Upper lobe of left lung (tissue), 6 donors: ENCODE measurements at places on chromosomes 7 and 10. TPM values are rescaled to one million over a fixed set of nuclear protein-coding genes. Genes with fewer than 3 reads are reported as not detected.

- H3K27ac ChIP-seq = no peak overlapping the region
- no peak overlapping the region for H3K4me3 ChIP-seq
- H3K27me3 ChIP-seq = no peaks in the 10 kb centered on the region
Observed at GRCh38 chr10:36577126-36577525, 548.3 kb upstream of the ANKRD30A start.

DNA sequence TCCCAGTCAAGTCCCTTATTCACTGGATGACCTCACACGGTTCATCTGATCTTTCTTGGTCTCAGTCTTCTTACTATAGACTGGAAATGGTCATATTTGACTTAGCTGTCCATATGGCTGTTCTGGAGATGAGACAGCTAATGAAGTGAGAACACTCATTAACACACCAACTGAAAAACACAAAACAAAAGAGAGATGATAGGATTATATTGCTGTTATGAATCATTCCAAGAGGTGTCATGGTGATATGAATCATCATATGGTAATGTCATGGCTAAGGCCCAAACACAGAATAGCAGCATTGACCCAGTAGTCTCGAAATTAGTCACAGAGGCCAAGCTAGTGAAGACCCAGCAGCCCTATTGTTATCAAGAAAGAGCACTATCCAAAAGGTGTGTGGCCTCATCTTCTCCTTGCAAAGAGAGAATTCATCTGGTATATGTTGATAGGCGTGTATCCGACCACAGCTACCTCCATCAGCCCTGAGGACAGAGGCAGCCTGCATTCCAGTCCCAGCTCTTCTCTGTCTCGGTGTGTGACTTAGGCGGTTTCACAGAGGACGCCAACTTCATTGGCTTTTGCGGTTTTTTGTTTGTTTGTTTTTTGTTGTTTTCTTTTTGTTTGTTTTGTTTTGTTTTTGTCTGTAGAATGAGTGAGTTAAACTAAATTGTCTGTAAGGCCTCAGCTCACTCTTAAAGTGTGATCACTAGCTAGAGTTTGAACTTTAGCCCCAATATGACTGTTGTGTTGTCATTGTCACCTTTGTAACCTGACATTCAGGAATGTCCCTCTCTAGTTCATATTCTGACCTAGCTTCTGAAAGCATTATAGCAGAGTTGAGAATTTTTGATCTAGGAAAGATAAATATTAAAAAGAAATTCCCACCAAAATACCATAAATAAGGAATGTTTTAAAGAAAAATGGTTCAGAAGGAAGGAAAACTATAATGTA lies 97.4 kb upstream of the PDCD4 start:
- H3K27me3 ChIP-seq = peaks cover 2% of the 10 kb centered on the region
- DNase-seq = no peak

DNA sequence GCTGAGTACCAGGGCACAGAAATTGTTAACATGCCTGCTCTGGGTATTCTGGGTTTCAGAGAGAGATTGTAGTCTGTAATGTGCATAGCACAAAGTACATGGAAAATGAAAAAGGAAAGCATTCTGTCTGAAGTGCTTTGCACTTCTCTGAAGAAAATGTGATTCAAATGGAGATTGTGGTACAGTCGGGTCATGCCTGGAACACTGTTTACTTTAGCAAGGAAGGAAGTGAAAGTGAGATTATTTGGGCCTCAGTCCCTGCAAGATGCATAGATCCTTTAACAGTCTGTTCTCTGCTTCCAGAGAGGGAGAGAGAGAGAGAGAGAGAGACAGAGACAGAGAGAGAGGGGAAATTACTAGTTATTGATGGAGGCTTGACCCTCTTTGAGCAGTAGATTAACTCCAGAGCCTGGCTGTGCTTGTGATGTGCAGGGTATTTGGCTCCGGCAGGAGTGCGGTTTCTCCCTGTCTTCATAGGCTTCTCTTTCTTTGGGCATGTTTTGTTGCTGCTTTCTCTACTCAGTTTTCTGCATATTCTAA lies 5.4 kb downstream of the VWC2 start:
- peaks cover 20% of the 10 kb centered on the region for H3K27me3 ChIP-seq
- no peaks in the 10 kb centered on the region for H3K36me3 ChIP-seq
- H3K4me1 ChIP-seq = peaks cover 22% of the 10 kb centered on the region
- no peak overlapping the region for H3K4me3 ChIP-seq
- no peak for DNase-seq

DNA sequence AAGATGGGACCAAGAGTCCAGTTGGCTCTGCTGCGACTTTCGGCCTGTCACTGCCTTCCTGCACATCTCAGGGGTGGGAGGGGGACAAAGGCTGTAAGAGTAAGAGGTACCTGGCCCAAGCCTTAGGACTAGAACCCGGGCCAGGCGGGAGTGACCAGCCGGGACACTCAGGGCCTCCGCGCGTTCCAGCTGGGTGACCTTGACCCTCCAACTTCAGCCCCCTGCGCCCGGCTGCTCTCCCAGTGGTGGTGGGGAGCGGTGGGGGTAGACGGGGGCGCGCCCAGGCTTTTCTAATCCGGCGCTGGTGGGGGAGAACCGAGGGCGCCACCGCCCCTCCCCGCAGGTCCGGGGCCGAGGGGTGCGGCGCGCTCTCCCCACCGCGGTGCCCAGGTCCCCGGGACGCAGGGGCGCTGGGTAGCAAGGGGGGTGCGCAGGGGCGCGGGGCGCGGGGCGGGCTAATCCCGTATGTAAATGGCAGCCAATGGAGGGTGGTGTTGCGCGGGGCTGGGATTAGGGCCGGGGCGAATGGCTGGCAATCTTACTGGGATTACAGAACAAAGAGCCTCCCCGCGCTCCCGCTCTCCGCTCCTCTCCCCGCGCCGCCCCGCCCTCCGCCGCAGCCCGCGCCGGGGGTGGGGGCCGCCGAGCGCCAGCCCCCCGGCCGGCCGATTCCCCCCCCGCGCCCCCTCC lies at the start of gene GTF2IRD1:
Gene GTF2IRD1 (plus strand): TSS at position 585 of the 690 bp plus-strand sequence. CDS start 54,175 bp downstream, outside the sequence.
- H3K4me1 ChIP-seq = peaks cover 17% of the 10 kb centered on the region
- DNase-seq = peak; percentile 91
- no peaks in the 10 kb centered on the region for H3K36me3 ChIP-seq

GRCh38 chr10:110326351-110327032 lies 21.8 kb upstream of the SMNDC1 start:
- H3K27me3 ChIP-seq = no peaks in the 10 kb centered on the region
- H3K4me3 ChIP-seq = no peak overlapping the region
- H3K36me3 ChIP-seq = no peaks in the 10 kb centered on the region
- H3K27ac ChIP-seq = no peak overlapping the region

- peak; percentile 53 for DNase-seq
- H3K27me3 ChIP-seq = no peaks in the 10 kb centered on the region
- peak overlapping the region; percentile 31 for H3K4me3 ChIP-seq
Observed at GRCh38 chr7:47379629-47380324, 202.1 kb downstream of the TNS3 start.

DNA sequence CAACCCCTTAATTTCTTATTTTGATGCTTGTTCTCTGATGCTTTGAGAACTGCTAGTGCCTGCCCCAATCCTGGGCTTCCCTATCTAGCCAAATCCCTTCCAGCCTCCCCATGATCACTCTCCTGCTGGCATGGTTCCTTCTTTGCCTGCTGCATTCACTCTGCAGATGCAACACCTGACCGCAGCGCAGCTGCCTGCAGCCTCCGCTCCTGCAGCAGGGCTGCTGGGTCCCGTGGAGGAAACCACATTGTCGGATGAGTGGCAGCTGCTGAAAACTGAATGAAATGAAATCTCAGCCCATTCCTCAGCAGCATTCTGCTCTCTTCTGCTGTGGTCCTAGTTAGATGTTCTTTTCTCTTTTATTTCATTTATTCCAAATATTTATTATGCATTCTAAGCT lies 320.3 kb downstream of the CCDC3 start:
- H3K4me3 ChIP-seq = no peak overlapping the region

DNA sequence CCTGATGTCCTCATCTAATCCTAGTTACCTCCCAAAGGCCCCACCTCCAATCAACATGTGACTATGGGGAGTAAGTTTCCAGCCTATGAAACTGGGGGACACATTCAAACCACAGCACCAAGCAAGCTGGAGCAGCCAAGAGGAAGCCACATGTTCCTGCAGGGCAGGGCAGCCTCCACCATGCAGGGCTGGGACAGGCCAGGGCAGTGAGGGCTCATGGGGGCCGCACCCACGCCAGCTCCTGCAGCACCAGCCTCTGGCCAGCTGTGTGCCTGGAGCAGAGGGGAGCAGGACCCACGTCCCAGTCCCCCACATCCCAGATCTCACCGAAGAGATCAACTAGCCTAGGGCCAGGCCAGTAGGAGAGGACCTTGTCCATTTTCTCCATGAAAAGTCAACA lies 85.9 kb upstream of the INSIG1 start:
- peaks cover 9% of the 10 kb centered on the region for H3K4me1 ChIP-seq
- no peak overlapping the region for H3K4me3 ChIP-seq
- peak; percentile 57 for DNase-seq
- H3K27me3 ChIP-seq = no peaks in the 10 kb centered on the region
- no peaks in the 10 kb centered on the region for H3K36me3 ChIP-seq

DNA sequence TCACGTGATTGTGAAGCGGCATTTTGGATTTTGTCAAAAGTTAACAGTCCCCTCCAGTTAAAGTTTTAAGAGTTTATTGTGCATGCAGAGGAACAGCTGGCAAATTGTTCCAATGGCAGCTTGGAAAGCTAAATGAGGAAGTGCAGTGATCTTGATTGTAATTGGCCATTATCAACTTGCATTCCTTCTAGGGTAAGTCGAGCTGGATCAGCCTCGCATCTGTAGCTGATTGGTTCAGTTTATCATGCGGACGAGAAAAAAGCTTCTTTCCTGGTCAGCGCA lies 566 bp downstream of the ZNF789 start:
- no peaks in the 10 kb centered on the region for H3K36me3 ChIP-seq
- H3K27me3 ChIP-seq = no peaks in the 10 kb centered on the region
- H3K4me1 ChIP-seq = peaks cover 9% of the 10 kb centered on the region
- DNase-seq = no peak
- H3K27ac ChIP-seq = peak overlapping the region; percentile 77

DNA sequence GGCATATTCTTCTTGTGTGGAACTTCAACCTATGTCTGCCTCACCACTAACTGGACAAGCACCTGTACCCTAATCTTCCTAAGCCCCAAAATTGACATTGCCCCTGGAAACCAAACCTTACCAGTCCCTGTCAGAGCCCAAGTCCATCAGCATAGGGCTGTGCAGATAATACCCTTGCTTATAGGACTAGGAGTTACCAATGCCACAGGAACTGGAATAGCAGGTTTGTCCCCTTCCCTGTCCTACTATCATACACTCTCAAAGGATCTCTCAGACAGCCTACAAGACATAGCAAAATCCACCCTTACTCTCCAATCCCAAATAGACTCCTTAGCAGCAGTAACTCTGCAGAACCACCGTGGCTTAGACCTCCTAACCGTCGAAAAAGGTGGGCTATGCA lies 19.8 kb downstream of the ZNF107 start:
- peaks cover 47% of the 10 kb centered on the region for H3K36me3 ChIP-seq
- H3K27me3 ChIP-seq = no peaks in the 10 kb centered on the region

DNA sequence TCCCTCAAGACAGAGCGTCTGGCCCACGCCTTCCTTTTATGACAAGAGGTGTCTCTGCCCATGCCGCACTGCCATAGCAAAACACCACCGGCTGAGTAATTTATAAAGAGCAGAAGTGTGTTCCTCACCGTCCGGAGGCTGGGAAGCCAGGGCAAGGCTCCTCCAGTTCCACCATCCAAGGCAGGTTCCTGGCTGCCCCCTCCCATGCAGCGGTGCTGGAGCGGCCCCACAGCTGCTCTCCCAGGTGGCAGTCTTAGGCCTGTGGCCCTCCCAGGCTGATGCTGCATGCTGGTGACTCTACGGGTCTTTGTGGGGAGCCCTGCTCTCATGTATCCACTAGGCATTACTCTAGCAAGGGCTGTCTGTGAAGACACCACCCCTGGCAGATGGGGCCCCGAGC lies 113.1 kb downstream of the TCERG1L start:
- no peak for DNase-seq
- H3K36me3 ChIP-seq = no peaks in the 10 kb centered on the region
- no peaks in the 10 kb centered on the region for H3K4me1 ChIP-seq
- no peaks in the 10 kb centered on the region for H3K27me3 ChIP-seq
- no peak overlapping the region for H3K27ac ChIP-seq

DNA sequence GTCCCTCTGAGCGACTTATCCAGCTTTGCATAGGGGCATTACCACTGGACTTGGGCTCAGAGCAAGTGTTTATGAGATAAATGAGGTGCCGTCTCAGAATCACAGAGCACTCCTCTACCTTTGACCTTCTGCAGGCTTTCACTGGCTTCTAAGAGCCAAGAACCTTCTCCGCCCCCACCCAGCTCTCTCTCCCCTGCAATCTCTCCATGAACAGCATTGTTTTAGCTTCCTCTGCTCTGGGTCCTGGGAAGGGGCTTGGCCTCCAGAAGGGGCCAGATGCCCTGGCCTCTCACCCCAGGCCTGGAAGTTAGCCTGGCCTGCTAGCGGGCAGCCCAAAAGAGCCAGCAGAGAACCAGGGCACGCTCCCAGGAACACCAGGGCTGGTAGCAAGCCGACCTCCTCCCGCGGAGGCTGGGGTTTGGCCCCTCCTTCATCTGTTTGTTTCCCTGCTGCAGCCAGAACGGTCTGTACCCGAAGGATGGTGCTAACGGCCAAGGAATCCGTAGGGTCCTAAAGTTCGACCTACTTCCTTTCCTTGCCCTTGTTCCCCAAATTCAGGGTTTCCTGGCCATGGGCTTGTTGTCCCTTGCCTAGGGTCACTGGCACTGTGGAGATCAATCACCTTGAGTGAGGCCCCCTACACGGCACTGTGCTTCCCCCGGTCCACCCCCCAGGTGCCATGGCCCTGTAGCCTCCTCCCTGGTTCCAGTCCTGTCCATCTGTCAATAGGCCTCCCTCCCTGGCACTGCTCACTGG lies 18.7 kb upstream of the DDIT4 start:
- peak; percentile 75 for DNase-seq
- H3K27me3 ChIP-seq = no peaks in the 10 kb centered on the region
- peak overlapping the region; percentile 94 for H3K27ac ChIP-seq
- H3K36me3 ChIP-seq = no peaks in the 10 kb centered on the region
- peaks cover 78% of the 10 kb centered on the region for H3K4me1 ChIP-seq

DNA sequence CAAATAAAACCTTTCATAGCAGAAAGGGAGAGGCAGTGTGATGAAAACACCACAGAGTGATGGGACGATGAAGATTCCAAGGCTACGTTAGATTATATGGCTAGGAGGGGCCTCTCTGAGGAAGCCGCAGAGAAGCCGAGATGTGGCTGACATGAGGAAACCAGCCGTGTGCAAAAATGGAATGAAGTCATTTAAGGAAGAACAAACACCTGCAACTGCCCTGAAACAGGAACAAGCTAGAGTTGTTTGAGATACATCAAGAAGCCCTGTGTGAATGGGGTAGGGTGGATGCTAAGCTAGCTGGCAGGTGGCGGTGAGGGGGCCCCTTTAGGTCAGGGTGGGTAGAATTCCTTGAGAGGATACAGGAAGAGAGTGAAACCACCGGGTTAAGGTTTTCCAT lies 129.5 kb downstream of the KLF6 start:
- H3K4me3 ChIP-seq = no peak overlapping the region
- no peak overlapping the region for H3K27ac ChIP-seq
- no peaks in the 10 kb centered on the region for H3K36me3 ChIP-seq
- H3K27me3 ChIP-seq = no peaks in the 10 kb centered on the region
- no peak for DNase-seq

ZWINT gene
- total RNA-seq = 6.1 TPM

CFAP70 gene
- total RNA-seq = 54.1 TPM

POLR2J2 gene
- total RNA-seq = 24.3 TPM

NPTX2 gene
- 0.30 TPM for total RNA-seq

STEAP1B gene
- total RNA-seq = 2.1 TPM

NDUFB8 gene
- 110 TPM for total RNA-seq

PDLIM1 gene
- total RNA-seq = 205 TPM

TMEM236 gene
- total RNA-seq = 4.6 TPM

GBX1 gene
- not detected for total RNA-seq
